Lower lobe of right lung (tissue), 2 donors: ENCODE measurements at places on chromosomes 16 and 17. TPM values are rescaled to one million over a fixed set of nuclear protein-coding genes. Genes with fewer than 3 reads are reported as not detected.

SCGB1C2 gene
- not detected for total RNA-seq

MT1A gene
- total RNA-seq: 4.7 TPM

GP1BA gene
- 0.92 TPM for total RNA-seq

KRTAP4-12 gene
- not detected for total RNA-seq

CNP gene
- total RNA-seq: 46.3 TPM

ABCA9 gene
- 14.6 TPM for total RNA-seq

EIF5A gene
- 216 TPM for total RNA-seq

KRTAP4-5 gene
- not detected for total RNA-seq

CRHR1 gene
- total RNA-seq: not detected

HOXB7 gene
- total RNA-seq: 2.4 TPM

SLC4A1 gene
- total RNA-seq: 0.83 TPM

FOXC2 gene
- 1.6 TPM for total RNA-seq

MT1M gene
- 29.8 TPM for total RNA-seq

KRT222 gene
- 1.3 TPM for total RNA-seq

CCL4 gene
- 11.9 TPM for total RNA-seq

FMNL1 gene
- 87.0 TPM for total RNA-seq

FNDC8 gene
- not detected for total RNA-seq

TMC5 gene
- total RNA-seq: 62.1 TPM

PEX12 gene
- 7.0 TPM for total RNA-seq

CCL15 gene
- 0.50 TPM for total RNA-seq

MYL4 gene
- 3.0 TPM for total RNA-seq

TNRC6C gene
- 22.4 TPM for total RNA-seq

BLTP2 gene
- total RNA-seq: 138 TPM

GCGR gene
- total RNA-seq: not detected

KIF2B gene
- not detected for total RNA-seq

LRRC75A gene
- 3.8 TPM for total RNA-seq

MMP2 gene
- total RNA-seq: 178 TPM

C17orf78 gene
- total RNA-seq: not detected

PRSS53 gene
- 2.4 TPM for total RNA-seq

TSR1 gene
- 18.8 TPM for total RNA-seq

KRTAP4-6 gene
- total RNA-seq: not detected

COPZ2 gene
- 22.9 TPM for total RNA-seq

CD300LD gene
- not detected for total RNA-seq

AANAT gene
- total RNA-seq: not detected

PDP2 gene
- total RNA-seq: 16.9 TPM

TP53TG3 gene
- total RNA-seq: not detected

GNG13 gene
- not detected for total RNA-seq

SSTR5 gene
- total RNA-seq: not detected

ACOX1 gene
- 67.1 TPM for total RNA-seq

AOC2 gene
- total RNA-seq: 2.1 TPM

CCL8 gene
- 1.6 TPM for total RNA-seq

ENO3 gene
- 8.2 TPM for total RNA-seq

STXBP4 gene
- total RNA-seq: 11.8 TPM

KCNG4 gene
- not detected for total RNA-seq

CD19 gene
- 0.21 TPM for total RNA-seq

NPIPB13 gene
- 27.6 TPM for total RNA-seq

TERF2IP gene
- total RNA-seq: 58.3 TPM

CHST4 gene
- total RNA-seq: 0.27 TPM

TNP2 gene
- total RNA-seq: not detected

BEAN1 gene
- total RNA-seq: 0.15 TPM

CLEC18A gene
- 2.7 TPM for total RNA-seq

HBA2 gene
- 232 TPM for total RNA-seq

TNFRSF17 gene
- 1.4 TPM for total RNA-seq

DNASE1L2 gene
- 2.0 TPM for total RNA-seq

CDH3 gene
- 3.4 TPM for total RNA-seq

ADAM11 gene
- total RNA-seq: 0.41 TPM

PRSS33 gene
- total RNA-seq: not detected
